ENCODE measurements at places on chromosomes 16 and 17. TPM values are rescaled to one million over a fixed set of nuclear protein-coding genes. Genes with fewer than 3 reads are reported as not detected.

The OR1F1 gene
- total RNA-seq: not detected

The RSL1D1 gene
- 260 TPM for total RNA-seq

The SRL gene
- total RNA-seq: 1.9 TPM

The HOXB1 gene
- total RNA-seq: not detected

The TBC1D3G gene
- not detected for total RNA-seq

The C16orf54 gene
- not detected for total RNA-seq

The SSTR5 gene
- total RNA-seq: 0.29 TPM

The NKD1 gene
- 0.75 TPM for total RNA-seq

The TBC1D3E gene
- total RNA-seq: not detected

The CHD9NB gene
- total RNA-seq: not detected

The NIP7 gene
- 20.5 TPM for total RNA-seq

The DNAAF1 gene
- not detected for total RNA-seq

The CLEC19A gene
- not detected for total RNA-seq

The ATP2A1 gene
- total RNA-seq: 120 TPM

The GP1BA gene
- total RNA-seq: not detected

The PTX4 gene
- not detected for total RNA-seq

The TM4SF5 gene
- not detected for total RNA-seq

The KRT9 gene
- not detected for total RNA-seq

The ABCC11 gene
- total RNA-seq: not detected

The AANAT gene
- not detected for total RNA-seq
